ENCODE measurements at places on chromosomes 6 and 20.

GRCh38 chr20:45032781-45033180, 66.5 kb downstream of the STK4 start:
- no peak for DNase-seq

DNA sequence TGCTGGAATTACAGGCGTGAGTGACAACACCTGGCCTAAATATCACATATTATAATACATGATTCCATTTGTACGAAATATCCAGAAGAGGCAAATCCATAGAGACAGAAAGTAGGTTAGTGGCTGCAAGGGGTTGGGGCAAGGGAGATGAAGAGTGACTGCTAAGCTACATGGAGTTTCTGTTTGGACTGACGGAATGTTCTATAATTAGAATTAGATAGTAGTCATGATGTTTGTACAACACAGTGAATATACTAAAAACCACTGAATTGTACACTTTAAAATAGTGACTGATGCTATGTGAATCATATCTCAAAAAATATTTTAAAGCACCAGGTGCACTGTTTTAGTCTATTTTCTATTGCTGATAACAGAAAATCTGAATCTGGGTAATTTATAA, 3.7 kb upstream of the HEBP2 start:
- no peak for DNase-seq

DNA sequence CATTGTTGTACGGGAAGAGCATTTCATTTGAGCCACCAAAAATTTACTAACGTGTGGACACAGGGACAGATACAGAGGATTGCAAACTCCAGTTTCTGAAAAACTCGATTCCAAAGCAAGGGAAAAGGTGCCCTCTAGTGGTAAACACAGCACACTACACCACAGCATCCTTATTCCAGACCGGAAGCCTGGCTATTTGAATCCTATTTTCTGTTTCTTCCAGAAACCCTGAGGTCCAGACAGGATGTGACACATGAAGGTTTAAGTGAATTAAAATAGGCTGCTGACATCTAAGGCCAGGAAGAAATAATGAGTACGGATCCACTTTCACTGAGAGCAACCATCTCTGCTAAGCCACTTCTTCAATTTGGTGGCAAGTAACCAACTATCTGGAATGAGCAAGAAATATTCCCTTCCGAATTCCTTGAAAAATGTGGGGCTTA, 31.8 kb upstream of the GMPR start:
- peak; percentile 54 for DNase-seq

- no peak for DNase-seq
Observed at GRCh38 chr6:34386316-34387137, 5.9 kb downstream of the NUDT3 start.

GRCh38 chr6:111871725-111872400, 1.4 kb downstream of the FYN start:
- DNase-seq, result no peak

GRCh38 chr20:61536671-61537070, 284.6 kb downstream of the CDH4 start:
- no peak for DNase-seq

DNA sequence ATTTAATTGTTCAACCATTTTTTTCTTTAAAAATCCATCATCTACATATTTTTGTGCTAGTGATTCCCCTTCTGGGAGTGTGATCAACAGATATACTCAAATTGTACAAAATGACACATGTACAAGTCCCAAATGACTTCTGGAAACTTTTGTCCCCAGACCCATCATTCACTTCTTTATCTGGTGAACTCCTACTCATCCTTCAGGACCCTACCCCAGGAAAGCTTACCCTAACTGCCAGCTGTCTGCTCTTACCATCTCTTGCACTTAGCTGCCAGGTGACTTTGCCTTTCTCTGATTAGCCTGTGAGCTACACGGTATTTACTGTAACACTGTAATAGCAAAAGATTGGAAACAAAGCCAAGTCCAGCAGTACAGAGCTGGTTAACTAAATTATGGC, 55.3 kb downstream of the JPH2 start:
- no peak for DNase-seq

DNA sequence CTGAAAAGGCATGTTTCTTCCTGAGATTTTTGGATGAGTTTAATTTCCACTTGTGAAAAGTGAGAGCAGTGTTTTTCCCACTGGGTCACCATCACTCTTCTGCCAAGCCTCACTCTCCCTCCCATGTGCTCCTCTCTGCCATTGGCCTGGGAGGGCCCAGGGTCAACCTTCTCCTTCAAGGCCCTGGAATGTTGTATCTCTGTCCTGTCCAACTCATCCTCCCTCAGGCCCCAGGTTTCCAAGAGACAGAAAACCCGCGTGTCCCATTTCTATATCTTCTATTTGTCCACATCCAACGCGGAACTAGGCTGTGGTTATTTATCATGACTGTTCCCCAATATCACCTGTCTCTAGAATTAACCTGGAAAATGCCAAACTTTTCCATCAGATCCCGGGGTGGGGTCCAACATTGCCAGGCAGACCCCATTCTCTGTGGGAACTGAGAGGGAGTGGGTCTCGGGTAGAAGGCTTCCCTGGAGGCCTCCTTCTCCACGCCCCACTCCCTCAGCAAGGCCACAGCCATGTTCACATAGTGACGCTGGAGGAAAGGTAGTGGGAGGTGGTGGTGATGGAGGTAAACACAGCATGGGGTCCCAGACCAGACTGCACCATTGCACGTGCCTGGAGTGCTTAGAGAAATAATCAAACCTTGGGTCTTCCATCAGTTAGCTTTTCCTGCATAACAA, 173.5 kb downstream of the SCP2D1 start:
- DNase-seq, result no peak

DNA sequence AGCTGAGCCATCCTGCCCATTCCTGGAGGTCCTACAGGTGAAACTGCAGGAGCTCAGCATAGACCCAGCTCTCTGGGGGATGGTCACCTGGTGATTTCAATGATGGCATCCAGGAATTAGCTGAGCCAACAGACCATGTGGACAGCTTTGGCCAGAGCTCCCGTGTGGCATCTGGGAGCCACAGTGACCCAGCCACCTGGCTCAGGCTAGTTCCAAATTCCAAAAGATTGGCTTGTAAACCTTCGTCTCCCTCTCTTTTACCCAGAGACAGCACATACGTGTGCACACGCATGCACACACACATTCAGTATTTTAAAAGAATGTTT, 44.0 kb downstream of the SIRPA start:
- no peak for DNase-seq

DNA sequence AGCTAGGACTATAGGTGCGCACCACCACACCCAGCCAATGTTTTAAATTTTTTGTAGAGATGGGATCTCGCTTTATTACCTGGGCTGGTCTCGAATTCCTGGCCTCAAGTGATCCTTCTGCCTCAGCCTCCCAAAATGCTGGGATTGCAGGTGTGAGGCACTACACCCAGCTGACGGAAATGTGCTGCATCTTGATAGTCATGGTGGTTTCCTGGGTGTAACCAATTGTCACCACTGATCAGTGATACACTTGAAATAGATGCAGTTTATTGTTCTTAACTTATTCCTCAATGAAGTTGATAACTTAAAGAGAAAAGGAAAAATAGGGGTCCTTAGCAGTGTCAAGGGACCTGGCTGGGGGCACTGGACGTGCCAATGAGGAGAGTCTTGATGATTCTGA, 92.4 kb downstream of the PPP1R14C start:
- DNase-seq, result peak; percentile 4

DNA sequence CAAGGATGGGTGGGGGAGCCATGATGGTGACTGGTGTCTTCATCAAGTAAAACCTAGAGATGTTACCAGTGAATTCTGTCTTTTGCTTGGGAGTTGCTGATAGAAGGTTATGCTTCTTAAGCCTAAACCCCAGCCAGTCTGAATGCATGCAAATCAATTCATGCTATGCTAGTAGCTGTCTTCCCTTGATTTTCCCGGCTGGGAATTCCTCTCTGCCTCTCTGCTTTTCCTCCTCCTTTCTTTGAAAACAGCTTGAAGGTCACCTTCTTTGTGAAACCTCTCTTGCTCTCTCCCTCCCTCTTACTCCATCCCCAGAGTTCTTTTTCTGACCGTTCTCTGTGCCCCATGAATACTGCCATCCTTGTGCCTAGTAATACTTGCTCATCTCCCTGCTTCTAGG, 58.9 kb downstream of the TMEM200A start:
- DNase-seq, result no peak

GRCh38 chr6:124924333-124924759, 37.9 kb upstream of the RNF217 start:
- no peak for DNase-seq

DNA sequence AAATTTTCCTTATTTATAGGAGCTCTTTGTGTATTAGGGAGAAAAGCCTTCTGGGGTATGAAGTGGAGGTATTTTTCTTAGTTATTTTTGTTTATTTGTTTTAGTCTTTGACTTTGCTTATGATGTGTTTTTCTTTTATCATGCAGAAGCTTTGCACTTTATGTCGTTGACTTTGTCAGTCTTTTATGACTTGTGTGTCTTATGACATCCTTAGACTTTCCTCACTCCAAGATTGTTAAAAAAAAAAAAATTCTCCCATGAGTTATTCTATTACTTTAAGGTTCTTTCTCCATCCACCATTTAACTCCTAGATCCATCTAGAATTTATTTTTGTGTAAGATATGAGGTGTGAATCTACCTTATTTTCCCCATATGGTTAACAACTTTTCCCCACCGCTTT, 36.6 kb downstream of the BICRAL start:
- no peak for DNase-seq

- DNase-seq, result no peak
Observed at GRCh38 chr6:47231151-47231550, 78.6 kb downstream of the TNFRSF21 start.

DNA sequence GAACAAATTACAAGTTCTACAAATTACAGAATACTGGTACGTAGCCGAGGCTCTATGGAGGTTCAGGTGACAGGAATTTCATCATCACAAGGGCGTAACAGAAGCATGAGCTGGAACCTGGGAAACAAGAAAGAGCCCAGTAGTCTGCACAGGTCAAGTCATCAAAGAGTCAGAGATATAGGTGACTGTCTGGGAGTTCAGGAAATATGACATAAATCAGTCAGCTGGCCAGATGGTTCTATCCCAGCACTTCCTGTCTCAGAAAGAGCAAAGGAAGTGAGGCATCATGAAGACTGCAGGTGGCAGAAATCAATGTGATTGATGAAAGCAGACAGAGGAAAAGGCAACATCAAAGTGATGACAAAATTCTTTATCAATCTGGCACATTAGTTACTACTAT, 23.3 kb downstream of the MYCT1 start:
- DNase-seq, result no peak
